Fibroblast of skin of left biceps (primary cell): ENCODE measurements at places on chromosomes 1 and 21.

GRCh38 chr1:51156752-51157151 lies 54.7 kb downstream of the C1orf185 start:
- DNase-seq = no peak

GRCh38 chr1:225415967-225416745 lies 11.7 kb downstream of the LBR start:
- DNase-seq = no peak

DNA sequence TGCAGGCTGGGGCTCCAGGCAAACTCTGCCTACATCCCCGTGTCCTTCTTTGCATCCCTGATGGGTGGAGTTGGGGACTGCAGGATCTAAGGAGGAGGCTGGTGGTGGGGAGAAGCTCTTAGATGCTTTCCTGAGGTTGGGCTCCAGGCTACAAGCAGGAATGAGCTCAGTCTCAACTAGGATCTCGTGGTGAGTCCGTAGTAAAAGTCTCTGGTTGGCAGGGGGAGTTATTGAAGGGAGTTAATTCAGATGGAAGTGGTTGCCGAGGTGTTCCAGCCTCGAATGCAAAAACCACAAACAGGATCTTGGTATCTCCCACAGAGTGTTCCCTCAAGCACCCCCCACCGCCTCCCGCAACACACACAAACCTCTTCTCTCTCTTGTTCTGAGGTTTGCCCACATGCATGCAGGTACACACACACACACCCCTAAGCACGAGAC lies 35.0 kb downstream of the TMCC2 start:
- no peak for DNase-seq

- DNase-seq = no peak
Measured at GRCh38 chr1:153919876-153920852, 2.6 kb downstream of the GATAD2B start.

DNA sequence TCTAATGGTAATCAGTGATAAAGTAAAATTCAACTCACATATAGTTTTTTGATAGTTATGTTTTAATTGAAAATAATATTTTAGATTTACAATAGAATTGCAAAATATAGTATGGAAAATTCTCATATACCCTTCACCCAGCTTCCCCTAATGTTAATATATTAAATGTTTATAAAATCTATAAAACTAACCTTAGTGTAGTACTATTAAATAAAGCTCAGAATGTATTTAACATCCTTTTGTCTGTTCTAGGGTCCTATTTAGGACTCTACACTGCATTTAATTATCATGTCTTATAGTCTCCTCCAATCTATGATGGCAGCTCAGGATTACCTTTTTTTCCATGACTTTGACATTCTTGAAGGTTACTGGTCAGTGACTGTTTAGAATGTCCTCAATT lies 389.2 kb downstream of the LMX1A start:
- DNase-seq = no peak

GRCh38 chr1:69569175-69569541 lies 1.4 kb downstream of the LRRC7 start:
- no peak for DNase-seq

DNA sequence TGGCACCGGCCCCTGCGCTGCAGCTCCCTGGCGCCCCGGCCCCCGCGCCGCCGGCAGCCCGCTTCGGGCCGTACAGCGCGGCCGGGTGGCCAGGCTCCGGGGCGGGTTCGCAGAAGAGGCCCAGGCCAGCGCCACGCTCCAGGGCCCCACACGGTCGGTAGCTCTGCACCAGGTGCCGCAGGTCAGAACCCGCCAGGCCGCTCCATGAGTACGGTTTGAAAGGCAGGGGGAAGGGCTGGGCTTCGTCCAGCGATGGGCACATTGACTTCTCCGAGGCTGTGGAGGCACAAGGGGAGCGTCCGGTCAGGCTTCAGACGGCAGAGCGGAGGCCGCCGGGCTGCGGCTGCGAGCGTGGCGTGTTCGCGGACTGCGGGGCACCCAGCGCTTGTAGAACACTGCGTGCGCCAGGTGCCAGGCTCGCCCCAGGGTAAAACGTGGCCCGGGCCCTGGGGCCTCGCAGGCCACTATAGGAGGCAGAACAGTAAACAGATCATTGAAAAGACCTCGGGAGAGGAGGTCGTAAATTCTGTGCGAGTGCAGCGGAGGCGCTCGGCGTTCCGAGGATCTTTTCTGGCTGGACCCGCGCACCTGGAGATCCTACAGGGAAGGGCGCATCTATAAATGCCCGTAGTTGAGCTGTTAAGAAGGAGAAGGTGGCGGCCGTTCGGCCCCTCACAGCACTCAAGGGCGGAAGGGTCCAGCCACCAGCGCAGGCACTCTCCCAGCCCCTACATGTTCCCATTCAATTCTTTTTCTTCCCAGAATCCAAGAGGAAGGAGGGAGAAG lies 5.7 kb downstream of the GFI1 start:
- DNase-seq = no peak

GRCh38 chr1:44377925-44378784 lies 23.1 kb upstream of the ERI3 start:
- DNase-seq = no peak
